ENCODE measurements at places on chromosomes 3 and 15.
A peak's percentile ranks its signal among the peaks of the same experiment; 100 is the strongest.

GRCh38 chr3:187999821-188000220, 154.1 kb upstream of the LPP start:
- DNase-seq = no peak

DNA sequence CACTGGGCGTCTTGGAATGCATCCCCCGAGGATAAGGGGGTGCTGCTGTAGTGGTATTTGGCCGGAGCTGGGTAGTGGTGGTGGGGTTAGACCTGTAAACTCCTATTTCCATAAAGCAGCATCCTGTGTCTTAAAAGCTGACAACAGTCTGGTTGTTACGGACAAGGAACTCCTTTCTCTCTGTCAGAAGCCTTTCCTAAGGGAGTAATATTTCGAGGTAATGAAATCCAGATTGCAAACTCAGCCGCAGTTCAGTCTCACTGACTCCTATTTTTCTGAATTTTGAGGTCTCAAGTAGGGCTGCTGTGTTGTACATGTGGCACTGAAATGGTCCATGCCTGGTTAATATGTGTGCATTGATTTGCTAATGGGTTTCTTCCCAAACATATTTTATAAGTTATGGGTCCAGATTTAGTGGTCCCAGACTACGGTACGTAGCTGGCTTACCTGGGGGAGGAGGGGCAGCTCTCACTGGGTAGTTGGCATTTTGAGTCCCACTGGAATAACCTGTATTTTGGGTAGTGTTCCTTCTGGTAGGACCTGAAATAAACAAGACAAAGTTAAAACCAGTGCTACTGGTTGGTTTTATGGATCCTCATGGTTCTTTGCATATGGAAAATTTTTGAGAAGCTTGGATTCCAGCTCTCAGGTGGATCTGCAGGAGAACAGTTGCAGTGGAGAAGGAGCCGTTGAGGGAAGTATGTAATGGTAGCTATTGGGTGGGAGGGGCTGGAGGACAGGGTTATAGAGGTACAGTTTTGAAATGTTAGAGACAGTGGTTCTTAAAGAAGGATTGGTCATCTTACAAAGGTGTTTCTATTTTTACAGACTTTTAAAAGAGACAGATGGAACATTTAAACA, 48.6 kb upstream of the LDHAL6B start:
- no peak for DNase-seq

- no peak for DNase-seq
Measured at GRCh38 chr15:99105514-99106341, 848 bp downstream of the SYNM start.

DNA sequence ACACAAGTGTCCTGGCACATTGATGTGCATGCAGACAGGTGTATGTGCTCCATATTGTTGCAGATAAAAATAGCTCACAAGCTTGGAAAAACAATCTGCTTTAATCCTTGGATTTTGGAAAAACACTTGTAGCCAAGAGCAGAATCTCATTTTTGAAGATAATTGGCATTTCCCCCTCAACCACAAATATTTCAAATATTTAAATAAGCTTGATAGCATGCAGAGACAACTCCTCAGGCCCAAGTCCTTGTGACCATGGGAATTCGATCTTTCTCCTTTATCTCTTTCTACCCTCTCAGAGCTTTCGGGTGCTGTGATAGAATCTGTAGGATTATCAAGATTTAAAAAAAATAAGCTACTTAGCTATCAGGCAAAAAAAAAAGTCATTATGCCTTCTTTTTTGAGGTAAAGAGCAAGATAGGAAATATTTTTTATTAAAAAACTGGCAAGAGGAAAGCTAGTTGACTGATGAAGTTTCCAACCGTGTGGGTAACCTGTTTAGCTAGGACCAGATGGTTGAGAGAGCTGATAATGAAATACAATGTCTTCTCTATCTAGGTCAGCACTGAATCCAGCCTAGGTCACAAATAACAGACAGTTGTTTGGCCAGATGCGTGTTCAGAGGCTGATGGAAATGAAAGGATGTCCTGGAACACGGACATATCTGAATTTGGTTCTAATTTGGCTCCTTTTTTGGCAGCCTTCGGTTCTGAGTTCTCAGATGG, 54.9 kb upstream of the SNRK start:
- DNase-seq = peak; percentile 46

GRCh38 chr15:50192926-50193620, 11.1 kb downstream of the SLC27A2 start:
- DNase-seq = no peak

GRCh38 chr3:158105710-158106253, 438 bp downstream of the SHOX2 start:
- peak; percentile 69 for DNase-seq

- DNase-seq = no peak
Measured at GRCh38 chr3:128486205-128486628, 6.8 kb downstream of the GATA2 start.

DNA sequence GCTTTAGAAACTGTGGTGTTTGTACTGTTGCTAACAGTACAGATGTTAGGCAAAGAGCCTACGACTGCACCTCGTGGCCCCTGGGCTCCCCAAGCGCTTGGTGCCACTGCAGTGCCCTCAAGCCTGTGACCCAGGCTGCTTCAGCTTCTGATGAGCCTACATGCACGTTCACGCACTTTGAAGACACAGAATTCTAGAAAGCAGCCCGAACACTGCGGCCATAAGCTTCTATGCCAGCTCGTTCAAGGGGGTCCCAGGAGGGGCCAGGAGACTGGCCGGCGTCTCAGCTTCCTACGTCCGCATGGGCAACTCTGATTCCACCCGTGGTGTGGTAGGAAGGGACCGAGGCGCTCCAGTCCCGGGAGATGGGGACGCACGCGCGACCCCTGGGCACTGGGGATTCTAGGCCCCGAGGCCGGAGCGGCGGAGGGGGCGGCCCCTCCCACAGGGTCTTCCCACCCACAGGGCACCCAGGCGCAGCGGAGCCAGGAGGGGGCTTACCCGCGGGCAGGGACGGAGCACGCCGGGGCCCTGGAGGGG, 653 bp downstream of the MYO5C start:
- no peak for DNase-seq

- no peak for DNase-seq
Measured at GRCh38 chr3:131394400-131394799, 12.8 kb downstream of the NUDT16 start.

DNA sequence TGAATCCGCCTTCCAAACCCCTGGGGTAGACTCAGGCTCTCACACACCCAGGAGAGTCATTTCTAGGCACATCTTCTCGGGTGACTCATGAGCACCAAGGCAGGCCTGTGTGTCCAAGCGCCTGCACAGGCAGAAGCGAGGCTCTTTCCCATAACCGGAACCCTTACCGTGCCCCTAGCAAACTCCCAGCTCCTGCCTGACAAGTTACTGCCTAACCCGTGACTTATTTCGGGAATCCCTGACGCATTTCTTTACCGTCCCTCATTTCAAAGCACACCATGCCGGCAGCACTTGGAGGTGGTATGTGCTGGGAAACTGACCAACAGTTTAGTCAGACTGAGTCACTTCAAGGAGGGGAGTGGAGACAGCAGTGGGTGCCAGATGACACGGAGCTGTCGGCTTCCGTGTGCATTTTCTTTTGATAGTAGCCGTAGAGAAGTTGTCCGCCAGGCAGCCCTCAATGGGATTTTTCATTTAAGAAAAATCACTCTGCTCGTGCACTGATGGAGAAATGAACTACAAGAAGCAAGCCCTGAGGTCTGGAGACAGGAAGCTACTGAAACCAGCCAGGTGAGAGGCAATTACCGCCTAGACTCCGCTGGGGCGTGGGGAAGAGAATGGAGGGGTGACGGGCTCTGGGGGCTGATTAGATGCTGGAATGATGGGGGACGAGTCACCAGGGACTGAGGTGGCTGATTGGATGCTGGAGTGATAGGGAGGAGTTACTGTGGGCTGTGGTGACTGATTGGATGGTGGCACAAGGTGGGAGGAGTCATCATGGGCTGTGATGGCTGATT, 17.3 kb upstream of the HRH1 start:
- DNase-seq = peak; percentile 100

GRCh38 chr3:110381992-110382391, 689.6 kb upstream of the NECTIN3 start:
- no peak for DNase-seq

- peak; percentile 36 for DNase-seq
Measured at GRCh38 chr15:69451951-69452691, 497 bp upstream of the RPLP1 start.

- no peak for DNase-seq
Measured at GRCh38 chr15:91384189-91384730, 284.2 kb downstream of the SV2B start.

GRCh38 chr3:180594631-180595558, 7.1 kb upstream of the TTC14 start:
- peak; percentile 73 for DNase-seq

- no peak for DNase-seq
Measured at GRCh38 chr15:67585681-67586080, 43.2 kb downstream of the MAP2K5 start.

- no peak for DNase-seq
Measured at GRCh38 chr3:196754091-196754981, 14.7 kb downstream of the PAK2 start.

DNA sequence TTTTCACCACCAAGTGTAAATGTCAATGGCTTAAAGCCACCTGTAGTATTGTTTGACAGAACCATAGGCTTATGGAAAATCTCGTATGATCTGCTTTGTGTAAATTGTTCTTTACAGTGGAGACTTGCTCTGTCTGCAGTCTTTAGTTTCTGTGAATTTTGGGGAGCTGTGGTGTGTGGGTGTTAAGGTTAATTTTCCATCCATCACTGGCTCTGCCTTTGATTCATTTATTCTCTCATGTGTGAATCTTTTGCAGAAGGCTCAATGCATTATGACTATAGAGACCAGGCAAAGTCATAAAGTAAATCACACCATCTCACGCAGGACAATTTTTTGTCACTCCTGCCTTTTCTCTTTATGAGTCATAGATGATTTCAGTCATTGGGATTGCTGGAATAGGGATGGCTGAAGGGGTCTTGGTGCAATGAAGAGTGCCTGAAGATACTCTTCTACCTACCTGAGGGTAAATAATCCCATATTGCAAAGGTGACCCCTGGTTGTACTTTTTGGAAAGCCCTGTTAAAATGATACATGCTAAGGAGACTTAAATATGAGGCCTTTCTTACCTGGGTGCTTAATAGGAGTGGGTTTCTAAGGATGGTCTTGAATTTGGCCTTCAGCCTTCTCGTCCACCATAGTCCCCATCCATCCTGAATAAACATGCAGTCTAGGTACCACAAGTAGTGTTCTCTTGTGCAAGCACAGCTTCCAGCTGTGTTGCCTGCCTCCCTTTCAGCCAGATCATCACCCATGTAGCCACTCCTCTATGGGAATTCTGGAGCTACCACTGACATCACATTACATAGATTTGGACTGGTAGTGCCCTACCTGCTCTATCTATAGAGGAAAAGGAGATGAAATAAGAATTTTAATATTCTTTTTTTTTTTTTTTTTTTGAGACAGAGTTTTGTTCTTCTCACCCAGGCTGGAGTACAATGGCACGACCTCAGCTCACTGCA, 14.3 kb downstream of the TGFBR2 start:
- no peak for DNase-seq

DNA sequence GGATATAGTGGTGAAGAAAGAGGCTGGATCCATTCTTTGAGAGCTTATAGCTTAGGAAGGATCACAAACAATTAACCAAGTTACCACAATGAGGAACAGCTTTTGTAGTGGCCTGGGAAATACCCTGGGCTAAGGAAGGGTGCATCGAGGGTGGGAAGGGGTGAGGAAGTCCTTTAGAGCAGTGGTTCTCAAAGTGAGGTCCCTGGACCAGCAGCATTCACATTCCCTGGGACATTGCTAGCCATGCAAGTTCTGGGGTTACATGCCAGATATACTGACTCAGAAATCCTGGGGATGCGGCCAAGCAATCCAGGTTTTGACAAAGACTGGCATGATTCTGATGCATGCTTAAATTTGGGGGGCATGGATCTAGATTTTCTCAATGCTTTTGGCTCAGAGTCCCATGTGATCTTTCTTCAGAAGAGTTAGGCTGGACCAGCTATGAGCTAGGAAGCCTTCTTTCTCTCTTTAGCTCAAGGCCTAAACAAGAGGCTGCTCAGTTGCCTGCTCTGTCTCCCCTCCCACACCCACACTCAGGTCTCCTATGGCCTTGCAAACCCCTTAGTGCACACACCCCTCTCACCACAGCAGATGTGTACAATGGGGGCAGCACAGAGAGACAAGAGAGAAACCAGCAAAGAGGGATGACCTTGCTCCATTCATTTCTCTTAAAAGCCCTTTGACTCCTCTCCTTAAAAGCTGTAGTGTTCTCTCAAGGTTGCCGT, 1.8 kb upstream of the CCR1 start:
- DNase-seq = peak; percentile 72

- no peak for DNase-seq
Measured at GRCh38 chr3:122973893-122974615, 53.5 kb downstream of the SEMA5B start.

DNA sequence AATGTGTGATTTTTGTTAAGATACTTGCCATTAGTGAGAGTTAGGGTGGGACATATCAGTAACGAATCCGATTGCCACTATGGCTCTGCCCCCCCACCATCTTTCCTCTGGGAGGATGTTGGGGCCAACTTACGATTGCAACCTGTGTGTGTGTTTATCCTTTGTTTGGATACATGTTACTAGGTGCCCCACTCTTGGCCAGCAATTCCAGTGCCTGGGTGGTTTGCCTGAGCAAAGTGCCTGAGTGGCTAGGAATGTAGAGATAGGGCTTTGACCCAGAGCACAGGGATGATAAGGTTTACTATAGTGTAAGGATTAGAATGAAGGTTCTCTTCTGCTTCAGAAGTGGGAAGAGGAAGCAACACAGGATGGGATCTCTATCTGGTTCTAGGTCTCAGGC, 231.8 kb downstream of the TP63 start:
- DNase-seq = no peak

DNA sequence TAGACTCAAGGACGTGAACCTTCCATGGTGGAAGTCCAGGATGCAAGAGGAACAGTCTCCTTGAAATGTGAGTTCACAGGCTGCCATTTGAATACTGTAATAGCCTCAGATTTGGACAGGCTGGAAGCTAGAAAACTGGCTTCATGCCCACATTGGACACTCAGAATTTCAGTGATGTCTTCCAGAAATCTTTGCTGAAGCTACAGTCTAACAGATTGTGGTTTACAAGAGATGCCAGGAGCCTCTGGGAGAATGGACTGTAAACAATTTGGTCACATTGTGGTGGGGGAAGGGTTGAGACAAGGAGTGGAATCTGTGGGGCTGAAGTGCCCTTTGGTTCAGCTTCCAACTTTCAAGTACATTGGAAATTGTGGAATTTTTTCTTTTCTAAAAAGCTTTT, 252.0 kb upstream of the PROK2 start:
- peak; percentile 39 for DNase-seq

- DNase-seq = peak; percentile 66
Measured at GRCh38 chr3:159948429-159949144, 40.0 kb upstream of the IL12A start.

DNA sequence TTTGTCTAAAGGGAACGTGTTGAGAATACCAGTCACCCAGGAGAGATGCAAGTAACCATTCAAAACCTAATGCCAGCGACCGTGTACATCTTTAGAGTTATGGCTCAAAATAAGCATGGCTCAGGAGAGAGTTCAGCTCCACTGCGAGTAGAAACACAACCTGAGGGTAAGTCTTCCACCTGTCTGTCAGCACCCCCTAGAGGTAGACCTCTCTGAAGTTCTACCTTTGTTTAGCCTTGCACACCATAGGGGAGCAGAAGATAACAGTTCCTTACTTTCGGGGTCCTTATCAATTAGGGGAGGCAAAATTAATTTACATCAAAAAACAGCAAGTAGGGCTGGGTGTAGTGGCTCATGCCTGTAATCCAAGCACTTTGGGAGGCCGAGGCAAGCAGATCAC, 124.4 kb downstream of the HCN4 start:
- DNase-seq = no peak

- DNase-seq = no peak
Measured at GRCh38 chr3:189165092-189165612, 6.6 kb upstream of the TPRG1 start.
